Naive thymus-derived CD4-positive, alpha-beta T cell (primary cell): ENCODE measurements at places on chromosomes 7 and 10. TPM values are rescaled to one million over a fixed set of nuclear protein-coding genes. Genes with fewer than 3 reads are reported as not detected.

DNA sequence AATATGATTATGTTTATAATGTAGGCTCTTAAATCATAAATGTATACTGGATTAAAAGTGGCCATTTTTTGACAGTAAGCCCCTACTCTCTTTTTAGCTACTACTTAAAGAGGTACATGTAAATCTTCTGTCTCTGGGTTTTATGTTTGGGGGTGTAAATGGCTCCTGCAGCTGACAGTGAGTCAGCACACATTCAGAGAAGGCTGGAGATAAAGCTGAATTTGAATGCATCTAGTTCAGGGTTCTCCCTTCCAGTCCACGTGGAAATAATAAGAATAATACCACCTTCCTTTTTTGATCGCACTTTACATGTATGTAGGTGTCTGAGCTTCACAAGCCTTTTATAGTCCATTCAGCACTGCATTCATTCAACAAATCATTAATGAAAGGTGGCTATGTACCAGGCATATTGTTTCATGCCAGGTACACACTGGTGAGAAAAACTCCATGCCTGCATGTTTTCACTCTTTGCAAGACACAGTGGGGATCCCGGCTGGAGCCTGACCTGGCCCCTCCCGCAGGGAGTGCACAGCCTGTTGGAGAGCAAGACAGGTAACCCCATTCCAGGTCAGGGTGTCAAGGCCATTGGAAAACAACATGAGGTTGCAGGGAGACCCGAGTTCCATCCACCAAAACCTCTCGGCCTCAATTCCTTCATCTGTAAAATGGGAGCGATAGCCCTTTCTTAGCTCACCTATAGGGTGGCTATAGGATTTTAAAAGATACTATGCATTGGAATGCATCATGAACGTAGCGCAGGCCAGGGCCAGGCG is 107.5 kb upstream of the ANLN start:
- no peak for DNase-seq

FAM13C gene
- not detected for polyA plus RNA-seq

DNA sequence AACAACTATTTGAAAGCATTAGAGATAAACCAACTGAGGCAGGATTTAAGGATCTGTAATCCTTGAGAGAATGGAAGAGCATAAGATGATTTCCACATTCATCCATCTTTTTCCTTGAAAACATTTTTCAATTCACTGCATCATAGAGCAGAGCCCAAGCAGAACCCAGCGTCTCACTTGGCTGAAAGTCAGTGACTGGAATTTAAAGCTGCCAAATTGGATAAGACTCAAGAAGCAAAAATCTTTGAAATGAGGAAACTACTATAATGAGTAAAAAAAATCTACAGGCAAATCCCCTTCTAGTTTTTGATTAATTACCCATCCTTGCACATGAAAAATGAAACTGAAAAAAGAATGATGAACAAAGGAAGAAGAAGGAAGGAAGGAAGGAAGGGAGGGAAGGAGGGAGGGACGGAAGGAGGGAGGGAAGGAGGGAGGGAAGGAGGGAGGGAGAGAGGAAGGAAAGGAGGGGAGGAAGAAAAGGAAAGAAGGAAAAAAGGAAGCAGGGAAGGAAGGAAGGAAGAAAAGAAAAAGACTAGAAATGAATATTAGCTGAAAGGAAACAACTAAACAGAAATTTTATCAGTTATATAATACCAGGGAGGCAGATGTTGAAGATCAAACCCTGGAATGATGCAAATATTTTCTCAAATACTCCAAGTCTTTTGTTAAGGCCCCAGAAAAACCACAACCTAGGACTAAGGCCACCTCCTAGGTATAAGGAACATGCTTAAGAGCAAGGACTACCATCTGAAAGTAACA is 336.3 kb upstream of the MAGI2 start:
- DNase-seq, result no peak

DIP2C gene
- polyA plus RNA-seq, result 2.9 TPM

DNA sequence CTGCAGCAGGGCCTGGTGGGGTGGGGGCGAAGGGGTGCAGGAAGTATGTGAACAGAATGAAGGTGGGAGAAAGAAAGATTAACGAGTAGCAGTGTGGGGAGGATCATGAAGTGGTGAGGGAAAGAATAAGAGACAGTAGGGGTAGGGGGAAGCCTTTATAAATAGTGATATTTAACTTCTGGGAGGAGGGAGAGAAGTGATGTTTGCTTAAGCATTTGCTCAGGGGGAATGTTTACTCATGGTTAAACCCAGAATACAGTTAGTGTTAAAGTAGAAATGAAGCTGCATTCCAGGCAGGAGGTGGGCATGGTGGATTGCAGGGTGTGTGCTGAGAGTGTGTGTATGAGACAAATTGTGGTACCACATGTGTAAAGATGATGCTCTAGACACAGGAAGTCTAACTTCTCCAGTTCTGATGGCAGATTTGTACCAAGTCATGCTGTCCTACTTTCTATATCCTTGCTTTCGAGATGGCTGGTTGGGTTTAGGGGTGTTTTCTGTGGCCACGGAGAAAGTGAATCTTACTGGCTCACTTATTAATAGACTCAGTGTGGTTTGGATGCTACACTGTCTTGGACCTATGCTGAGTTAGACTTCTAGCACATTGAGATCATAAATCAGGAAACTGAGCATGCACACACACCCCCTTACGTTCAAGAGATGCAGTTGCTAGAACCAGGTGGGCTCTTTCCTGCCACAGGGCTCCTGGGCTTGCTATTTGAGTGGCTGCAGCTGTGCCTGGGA is 10.6 kb upstream of the DNMBP start:
- DNase-seq, result no peak

DNA sequence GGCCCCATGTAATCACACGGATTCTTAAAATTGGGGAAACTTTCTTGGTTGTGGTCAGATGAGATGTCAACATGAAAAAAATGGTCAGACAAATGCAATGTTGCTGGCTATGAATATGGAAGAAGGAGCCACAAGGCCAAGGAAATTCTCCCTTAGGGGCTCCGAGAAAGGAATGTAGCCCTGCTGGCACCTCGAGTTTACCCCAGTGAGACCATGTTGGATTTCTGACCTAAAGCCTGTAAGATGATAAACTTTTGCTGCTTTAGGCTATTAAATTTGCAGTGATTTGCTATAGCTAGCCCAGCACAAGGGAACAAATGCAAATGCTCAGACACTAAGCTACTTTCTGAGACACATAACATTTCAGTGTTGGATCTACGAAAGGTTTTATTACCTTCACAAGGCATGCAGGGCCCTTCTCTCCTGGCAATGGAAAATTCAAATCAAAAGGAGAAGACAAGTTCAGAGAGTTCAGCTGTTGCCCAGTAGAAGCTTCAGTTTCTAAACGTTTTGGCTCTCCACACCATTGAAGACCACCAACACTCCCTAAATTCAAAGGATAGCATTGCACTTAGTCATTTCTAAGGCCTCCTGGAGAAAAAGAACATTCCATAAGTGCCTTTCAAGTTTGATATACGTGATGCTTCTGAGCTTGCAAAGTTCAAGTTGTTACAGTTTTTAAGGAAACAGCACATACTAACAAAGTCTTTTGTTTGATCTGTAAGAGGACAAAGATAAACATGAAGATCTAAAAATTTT is 23.4 kb downstream of the MCMBP start:
- no peak for DNase-seq

GRCh38 chr10:103600325-103600724 is 106.8 kb downstream of the NEURL1 start:
- DNase-seq, result no peak

DNA sequence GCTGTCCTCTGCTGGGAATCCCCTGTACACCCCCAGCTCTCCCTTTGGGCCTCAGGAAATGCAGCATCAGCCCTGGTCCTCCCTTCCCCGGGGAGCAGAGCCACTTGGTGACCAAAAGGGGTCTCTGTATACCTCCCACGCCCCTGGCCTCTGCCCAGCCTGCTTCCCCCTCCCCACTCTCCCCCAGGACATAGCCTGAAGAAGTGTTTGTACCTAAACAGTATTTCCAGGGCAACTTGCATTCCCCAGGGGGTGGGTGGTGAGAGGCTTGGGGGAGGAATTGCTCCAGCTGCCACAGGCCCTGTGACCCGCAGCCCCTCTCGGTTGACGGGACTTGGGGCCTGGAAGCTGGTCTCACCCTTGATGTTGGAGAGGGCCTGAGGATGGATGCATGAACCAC is 39.3 kb downstream of the TMEM270 start:
- DNase-seq, result no peak

GRCh38 chr10:102741726-102742237 is 2.0 kb upstream of the WBP1L start:
- no peak for DNase-seq

- DNase-seq, result no peak
These were observed 83.1 kb downstream of the CHCHD3 start for GRCh38 chr7:132998763-132999162.

MRPS16 gene
- polyA plus RNA-seq, result 76.1 TPM

IFIT5 gene
- 15.1 TPM for polyA plus RNA-seq

GRCh38 chr7:88167223-88167622 is 52.6 kb downstream of the SRI start:
- DNase-seq, result no peak

RPP38 gene
- polyA plus RNA-seq, result 16.6 TPM

GRCh38 chr7:122056977-122057376 is 87.1 kb downstream of the AASS start:
- no peak for DNase-seq

DNA sequence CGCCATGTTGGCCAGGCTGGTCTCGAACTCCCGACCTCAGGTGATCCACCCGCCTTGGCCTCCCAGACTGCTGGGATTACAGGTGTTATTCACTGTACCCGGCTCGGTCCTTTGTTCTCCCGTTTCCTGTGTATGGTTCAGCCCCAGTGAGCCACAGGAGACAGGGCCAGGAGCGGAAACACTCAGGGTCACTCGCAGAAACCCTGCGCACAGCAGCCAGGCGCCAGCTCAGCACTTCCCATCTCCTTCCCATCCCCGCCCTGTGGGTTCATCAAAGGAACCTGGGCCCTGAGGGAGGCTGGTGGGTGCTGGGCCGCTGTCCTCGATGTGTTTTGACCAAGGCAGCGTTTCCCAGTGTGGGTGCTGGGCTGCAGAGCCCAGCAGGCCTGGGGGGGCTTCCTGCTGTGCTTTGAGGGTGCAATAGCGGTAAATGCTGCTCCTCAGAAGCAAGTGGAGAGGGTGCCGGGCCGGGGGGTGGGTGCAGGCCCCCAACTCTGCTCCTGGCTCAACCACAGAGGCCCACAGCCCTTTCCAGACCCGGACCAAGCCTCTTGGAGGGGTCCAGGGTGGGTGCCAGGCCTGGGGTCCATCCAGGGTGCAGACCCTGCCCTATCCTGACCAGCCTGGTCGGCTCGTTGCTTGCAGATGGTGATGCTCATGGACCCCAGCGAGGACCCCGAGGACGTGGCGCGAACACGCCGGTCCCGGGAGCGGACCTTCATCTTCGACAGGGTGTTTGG is 15.3 kb upstream of the CHST12 start:
- no peak for DNase-seq

GRCh38 chr10:100993986-100994708 is 5.5 kb upstream of the LZTS2 start:
- DNase-seq, result no peak

- DNase-seq, result no peak
These were observed 83.1 kb downstream of the LRRN3 start for GRCh38 chr7:111173990-111174389.

HK1 gene
- 95.5 TPM for polyA plus RNA-seq

GJD4 gene
- polyA plus RNA-seq, result not detected

- no peak for DNase-seq
These were observed 202.4 kb downstream of the ADAM12 start for GRCh38 chr10:126185676-126186447.

GRM8 gene
- polyA plus RNA-seq, result not detected

URGCP gene
- 40.6 TPM for polyA plus RNA-seq

- no peak for DNase-seq
These were observed 169.5 kb downstream of the TMEM178B start for GRCh38 chr7:141243368-141243767.

LRRC27 gene
- 1.8 TPM for polyA plus RNA-seq

CALCR gene
- polyA plus RNA-seq, result not detected

TUBAL3 gene
- polyA plus RNA-seq, result not detected

FMC1 gene
- polyA plus RNA-seq, result 52.2 TPM

GRCh38 chr7:74604326-74605020 is 53.0 kb upstream of the GTF2I start:
- DNase-seq, result no peak

- DNase-seq, result no peak
These were observed 408.6 kb upstream of the PRKCQ start for GRCh38 chr10:6988654-6989053.

- DNase-seq, result no peak
These were observed 429.2 kb downstream of the SDK1 start for GRCh38 chr7:3730276-3730675.

DNA sequence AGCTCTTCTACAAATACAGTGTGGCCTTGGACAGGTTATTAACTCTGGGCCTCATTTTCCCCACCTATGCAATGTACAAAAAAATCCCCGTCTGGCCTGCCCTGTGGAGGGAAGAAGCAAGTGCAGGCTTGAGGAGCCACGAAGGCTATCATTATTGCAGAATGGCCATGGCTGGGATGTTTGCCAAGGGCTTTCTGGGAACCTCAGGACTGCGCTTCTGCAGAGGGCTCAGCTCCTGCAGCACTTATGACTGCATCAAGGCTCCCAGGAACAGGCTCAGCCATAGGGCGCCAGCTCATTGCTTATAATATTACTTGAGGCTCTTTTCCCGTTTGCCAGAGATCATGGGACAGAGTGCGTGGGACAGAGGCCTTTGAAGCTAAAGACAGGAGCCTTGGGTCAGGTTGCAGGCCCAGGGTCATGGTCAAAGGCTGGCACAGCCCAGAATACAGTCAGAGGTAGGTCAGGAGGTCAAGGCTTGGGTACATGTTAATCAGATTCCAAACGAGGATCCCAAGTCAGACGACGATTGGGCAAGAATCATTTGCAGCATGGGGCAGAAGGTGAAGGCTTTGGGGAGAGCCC is 20.6 kb upstream of the C10orf105 start:
- DNase-seq, result no peak

GRCh38 chr7:75875113-75876080 is 3.4 kb upstream of the RHBDD2 start:
- no peak for DNase-seq

- DNase-seq, result no peak
These were observed 83.0 kb downstream of the BEND7 start for GRCh38 chr10:13445656-13446400.

TBL2 gene
- 21.3 TPM for polyA plus RNA-seq

DNA sequence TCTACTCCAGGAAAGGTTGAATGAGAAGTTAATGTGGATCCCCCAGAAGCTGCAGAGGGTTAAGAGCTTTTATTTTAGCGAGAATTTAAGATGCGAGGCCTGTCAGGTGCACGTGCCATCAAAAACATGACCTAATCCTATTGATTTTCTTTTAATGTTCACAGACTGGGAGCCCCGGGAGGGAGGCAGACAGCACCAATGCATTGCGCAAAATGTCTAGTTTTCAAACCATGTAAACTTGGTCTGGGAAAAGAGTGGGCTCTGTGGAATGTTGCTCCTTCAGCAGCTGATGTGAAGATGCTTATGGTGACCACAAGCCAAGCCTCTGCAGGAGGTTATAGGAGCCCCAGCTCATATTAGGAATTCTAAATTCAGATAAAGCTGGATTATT is 172.0 kb upstream of the ITGB1 start:
- no peak for DNase-seq

GRCh38 chr7:6545398-6546126 is 5.7 kb downstream of the GRID2IP start:
- peak; percentile 75 for DNase-seq

- no peak for DNase-seq
These were observed 69.1 kb downstream of the TFPI2 start for GRCh38 chr7:93821463-93821862.
